Esophagus squamous epithelium (tissue), 5 donors: ENCODE measurements at places on chromosomes 12 and 14. TPM values are rescaled to one million over a fixed set of nuclear protein-coding genes. Genes with fewer than 3 reads are reported as not detected.

STYK1 gene
- total RNA-seq: 8.7 TPM

ZFHX2 gene
- 0.26 TPM for total RNA-seq

DNA sequence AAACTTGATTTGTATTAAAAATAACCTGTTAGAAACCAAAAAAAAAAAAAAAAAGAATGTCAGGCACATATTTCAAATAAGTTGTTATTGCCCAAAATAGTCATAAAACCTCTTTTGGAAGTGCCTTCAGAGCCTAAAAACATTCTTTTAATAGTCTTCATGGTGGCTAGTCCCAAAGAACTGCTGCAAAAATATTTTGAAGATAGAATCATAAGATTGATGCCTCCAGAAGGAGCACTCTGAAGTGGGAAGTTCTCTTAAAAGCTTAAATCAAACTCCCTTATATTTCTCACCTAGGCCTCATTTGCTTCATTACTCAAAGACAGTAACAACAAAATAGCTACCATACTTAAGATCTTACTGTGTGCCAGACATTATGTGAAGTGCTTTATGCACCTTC lies 27.2 kb upstream of the NT5DC3 start:
- H3K27me3 ChIP-seq: no peaks in the 10 kb centered on the region
- H3K4me1 ChIP-seq: peaks cover 10% of the 10 kb centered on the region
- no peak for DNase-seq
- no peak overlapping the region for H3K4me3 ChIP-seq
- H3K27ac ChIP-seq: peak overlapping the region; percentile 71
- H3K36me3 ChIP-seq: no peaks in the 10 kb centered on the region

GRCh38 chr14:77116172-77116817 lies 18.2 kb downstream of the CIPC start:
- H3K27me3 ChIP-seq: no peaks in the 10 kb centered on the region
- H3K27ac ChIP-seq: no peak overlapping the region
- H3K4me1 ChIP-seq: peaks cover 12% of the 10 kb centered on the region
- peaks cover 21% of the 10 kb centered on the region for H3K36me3 ChIP-seq
- no peak for DNase-seq

GRCh38 chr14:89947344-89947743 lies 7.2 kb downstream of the EFCAB11 start:
- no peak overlapping the region for H3K27ac ChIP-seq
- no peaks in the 10 kb centered on the region for H3K27me3 ChIP-seq
- H3K4me3 ChIP-seq: no peak overlapping the region

GRCh38 chr14:65000898-65001591 lies 14.3 kb downstream of the FNTB start:
- H3K4me3 ChIP-seq: no peak overlapping the region
- no peaks in the 10 kb centered on the region for H3K27me3 ChIP-seq
- no peaks in the 10 kb centered on the region for H3K36me3 ChIP-seq
- peaks cover 61% of the 10 kb centered on the region for H3K4me1 ChIP-seq
- H3K27ac ChIP-seq: no peak overlapping the region

DNA sequence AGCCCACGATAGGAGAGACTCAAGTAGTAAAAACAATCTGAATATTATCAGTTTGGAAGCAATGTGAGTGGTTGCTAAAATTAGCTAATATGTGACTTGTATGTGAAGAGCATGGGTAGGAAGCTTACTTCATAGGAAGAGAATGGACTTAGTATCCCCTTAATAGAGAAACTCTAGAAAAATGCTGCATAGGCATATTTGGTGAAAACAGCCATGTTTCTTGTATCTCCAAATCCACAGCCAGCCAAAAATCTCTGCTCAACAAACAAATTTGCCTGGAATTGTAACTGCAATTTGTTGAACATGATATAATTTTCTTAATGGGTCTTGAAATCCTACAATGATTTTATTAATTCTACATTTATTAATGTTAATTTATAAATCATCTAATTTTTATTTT lies 1252.9 kb upstream of the TMEM132C start:
- no peaks in the 10 kb centered on the region for H3K27me3 ChIP-seq
- no peaks in the 10 kb centered on the region for H3K4me1 ChIP-seq
- H3K27ac ChIP-seq: no peak overlapping the region
- H3K36me3 ChIP-seq: no peaks in the 10 kb centered on the region

- no peaks in the 10 kb centered on the region for H3K27me3 ChIP-seq
- peak overlapping the region; percentile 68 for H3K27ac ChIP-seq
- H3K36me3 ChIP-seq: no peaks in the 10 kb centered on the region
- no peak overlapping the region for H3K4me3 ChIP-seq
- no peaks in the 10 kb centered on the region for H3K4me1 ChIP-seq
Measured at GRCh38 chr14:75989134-75989533, 3.6 kb downstream of the IFT43 start.

DNA sequence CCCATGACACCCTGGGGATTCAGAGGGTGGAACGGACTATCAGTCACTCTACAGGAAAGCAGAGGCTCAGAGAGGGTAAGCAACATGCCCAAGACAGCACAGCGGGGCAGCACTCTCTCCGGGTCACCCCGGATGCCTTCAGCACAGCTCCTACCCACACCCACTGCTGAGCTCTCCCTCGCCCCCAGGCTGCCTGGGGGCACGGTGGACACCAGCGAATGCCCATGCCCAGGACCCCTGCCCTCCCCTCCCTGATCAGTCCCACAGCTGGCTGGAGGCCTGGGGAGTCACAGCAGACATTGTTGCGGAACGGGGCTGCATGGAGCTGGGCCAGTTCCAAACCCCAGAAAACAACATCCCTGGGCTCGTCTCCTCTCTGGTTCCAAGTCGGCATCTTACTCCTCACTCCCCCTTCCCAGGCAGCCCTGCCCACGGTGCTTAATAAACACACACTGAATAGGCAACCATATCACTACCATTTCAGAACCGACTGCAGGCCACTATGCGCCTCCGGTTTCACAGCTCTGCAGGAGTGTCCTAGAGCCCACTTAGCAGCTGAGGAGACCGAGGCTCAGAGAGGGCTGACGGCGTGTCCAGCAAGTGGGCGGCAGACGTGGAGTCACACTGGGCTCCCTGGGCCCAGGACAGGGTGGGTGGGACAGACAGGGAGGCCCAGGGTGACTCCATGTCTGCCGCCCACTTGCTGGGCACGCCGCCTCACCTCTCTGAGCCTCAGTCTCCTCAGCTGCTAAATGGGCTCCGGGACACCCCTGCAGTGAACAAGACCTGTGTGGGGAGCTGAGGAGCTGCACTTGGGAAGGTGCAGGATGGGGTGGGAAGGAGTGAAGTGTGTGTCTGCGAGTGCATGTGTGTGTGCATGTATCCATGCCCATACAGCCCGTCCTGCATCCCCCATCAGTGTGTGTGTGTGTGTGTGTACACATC lies 27.0 kb downstream of the CCDC85C start:
- H3K27me3 ChIP-seq: no peaks in the 10 kb centered on the region
- peak overlapping the region; percentile 91 for H3K27ac ChIP-seq
- H3K36me3 ChIP-seq: no peaks in the 10 kb centered on the region

- DNase-seq: no peak
- peak overlapping the region; percentile 56 for H3K27ac ChIP-seq
Measured at GRCh38 chr14:88551094-88551870, 3.5 kb downstream of the PTPN21 start.

DNA sequence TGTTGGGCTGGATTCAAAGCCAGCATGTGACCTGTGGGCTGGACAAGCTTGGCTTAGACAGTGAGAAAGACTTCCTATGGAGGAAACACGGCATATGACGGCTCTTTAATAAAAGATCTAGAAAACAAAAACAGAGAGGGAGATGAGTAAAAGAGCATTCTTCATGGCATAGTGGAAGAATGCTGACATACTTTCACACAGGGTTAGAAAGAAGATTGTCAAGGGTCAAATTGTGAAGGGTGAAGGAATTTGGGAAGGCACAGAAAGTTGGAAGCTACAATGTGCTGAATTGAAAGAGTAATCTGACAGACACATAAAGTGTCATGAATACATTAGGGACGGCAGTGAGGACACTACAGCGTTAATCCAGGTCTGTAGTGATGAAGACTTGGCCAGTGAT lies 63.4 kb downstream of the GALNT4 start:
- no peak overlapping the region for H3K4me3 ChIP-seq
- H3K36me3 ChIP-seq: no peaks in the 10 kb centered on the region
- no peaks in the 10 kb centered on the region for H3K27me3 ChIP-seq
- peaks cover 3% of the 10 kb centered on the region for H3K4me1 ChIP-seq
- H3K27ac ChIP-seq: no peak overlapping the region

GRCh38 chr12:8554451-8555195 lies 13.9 kb upstream of the CLEC4E start:
- H3K4me1 ChIP-seq: no peaks in the 10 kb centered on the region
- H3K36me3 ChIP-seq: no peaks in the 10 kb centered on the region
- no peak for DNase-seq
- H3K27ac ChIP-seq: no peak overlapping the region
- no peaks in the 10 kb centered on the region for H3K27me3 ChIP-seq
